ENCODE measurements at places on chromosomes 12 and 14.

- no peak for DNase-seq
Measured at GRCh38 chr12:65540140-65540539, 261.7 kb downstream of the MSRB3 start.

DNA sequence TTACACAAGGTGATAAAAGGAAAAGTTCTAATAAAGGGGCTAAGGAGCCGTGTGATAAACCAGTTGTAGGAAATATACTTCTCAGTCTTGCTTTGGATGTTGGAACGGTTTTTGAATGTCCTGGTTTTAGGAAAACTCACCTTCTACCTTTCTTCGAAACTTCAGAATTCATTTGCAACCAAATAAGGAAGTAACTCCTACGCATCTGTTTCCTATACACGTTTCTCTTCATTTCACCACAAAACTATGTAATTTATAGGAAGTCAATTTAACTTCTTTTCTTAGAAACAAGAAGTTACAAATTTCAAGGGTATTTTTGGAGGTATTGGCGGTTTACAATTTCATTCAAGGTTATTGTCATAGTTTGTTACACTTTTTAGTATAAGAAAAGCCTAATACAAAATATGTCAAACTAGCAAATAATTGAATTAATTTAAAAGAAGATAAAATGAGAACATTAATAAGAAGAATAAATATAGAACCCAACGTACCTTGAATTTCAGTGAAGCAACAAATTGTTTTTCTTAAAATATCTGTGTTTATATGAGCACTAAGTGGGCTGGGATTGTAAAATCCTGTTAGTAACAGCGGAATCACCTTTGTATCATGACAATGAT lies 33.2 kb upstream of the CD69 start:
- DNase-seq: no peak

DNA sequence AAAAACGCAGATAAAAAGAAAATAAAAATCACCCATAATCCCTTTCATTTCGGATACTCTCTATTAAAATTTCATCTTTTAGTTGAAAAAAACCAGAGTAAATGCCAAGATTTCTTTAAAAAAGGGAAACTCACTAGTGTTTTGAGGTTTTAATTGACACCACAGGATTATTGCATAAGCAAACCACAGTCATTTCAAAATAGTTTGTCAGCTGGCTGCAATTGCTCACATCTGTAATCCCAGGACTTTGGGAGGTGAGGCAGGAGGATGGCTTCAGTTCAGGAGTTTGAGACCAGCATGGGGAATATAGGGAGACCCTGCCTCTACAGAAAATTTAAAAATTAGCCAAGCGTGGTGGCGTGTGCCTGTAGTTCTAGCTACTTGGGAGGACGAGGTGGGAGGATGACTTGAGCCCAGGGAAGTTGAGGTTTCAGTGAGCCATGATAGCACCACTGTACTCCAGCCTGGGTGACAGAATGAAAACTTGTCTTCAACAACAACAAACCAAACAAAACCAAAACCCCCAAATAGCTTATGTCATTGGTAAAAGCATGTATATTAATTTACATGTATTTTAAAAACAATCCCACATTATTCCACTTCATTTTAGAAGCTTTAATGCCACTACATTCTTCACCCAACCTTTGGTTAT lies 48.8 kb downstream of the SYNE2 start:
- DNase-seq: no peak

- DNase-seq: no peak
Measured at GRCh38 chr12:132222808-132223173, 78.5 kb downstream of the NOC4L start.

- DNase-seq: no peak
Measured at GRCh38 chr14:86013641-86014040, 483.7 kb downstream of the FLRT2 start.

- no peak for DNase-seq
Measured at GRCh38 chr14:99931308-99931707, 133.9 kb upstream of the EVL start.

- DNase-seq: peak; percentile 75
Measured at GRCh38 chr12:96235484-96235826, 41.3 kb downstream of the ELK3 start.

GRCh38 chr12:52354200-52354599 lies 13.1 kb downstream of the KRT85 start:
- peak; percentile 43 for DNase-seq

DNA sequence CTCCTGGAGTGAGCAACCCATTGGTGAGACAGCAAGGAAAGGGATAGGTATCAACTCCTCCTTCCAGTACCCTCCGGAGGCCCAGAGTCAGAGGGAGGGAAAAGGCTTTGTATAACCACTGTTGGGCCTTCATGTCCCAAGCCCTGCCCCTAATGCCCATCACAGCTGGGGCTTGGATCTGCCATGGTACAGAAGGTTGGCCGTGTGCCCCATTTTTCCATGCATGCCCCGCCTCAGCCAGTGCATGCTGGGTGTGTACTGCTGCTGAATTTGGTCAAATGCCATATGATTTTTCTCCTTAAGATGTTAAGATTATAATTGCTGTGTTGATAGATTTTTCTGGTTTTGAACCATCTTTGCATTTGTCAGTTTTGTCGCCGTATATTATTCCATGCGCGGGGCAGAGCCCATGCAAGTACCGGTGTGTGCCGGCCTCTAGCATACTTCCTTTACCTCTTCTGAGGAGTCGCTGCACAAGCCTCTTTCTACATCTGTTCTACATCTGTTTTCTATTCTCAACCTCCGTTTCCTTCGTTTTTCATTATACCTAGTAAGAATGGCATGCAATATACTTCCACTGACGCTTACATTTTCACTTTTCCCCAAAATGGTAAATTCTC lies 26.6 kb downstream of the PPP2R5C start:
- DNase-seq: peak; percentile 53

DNA sequence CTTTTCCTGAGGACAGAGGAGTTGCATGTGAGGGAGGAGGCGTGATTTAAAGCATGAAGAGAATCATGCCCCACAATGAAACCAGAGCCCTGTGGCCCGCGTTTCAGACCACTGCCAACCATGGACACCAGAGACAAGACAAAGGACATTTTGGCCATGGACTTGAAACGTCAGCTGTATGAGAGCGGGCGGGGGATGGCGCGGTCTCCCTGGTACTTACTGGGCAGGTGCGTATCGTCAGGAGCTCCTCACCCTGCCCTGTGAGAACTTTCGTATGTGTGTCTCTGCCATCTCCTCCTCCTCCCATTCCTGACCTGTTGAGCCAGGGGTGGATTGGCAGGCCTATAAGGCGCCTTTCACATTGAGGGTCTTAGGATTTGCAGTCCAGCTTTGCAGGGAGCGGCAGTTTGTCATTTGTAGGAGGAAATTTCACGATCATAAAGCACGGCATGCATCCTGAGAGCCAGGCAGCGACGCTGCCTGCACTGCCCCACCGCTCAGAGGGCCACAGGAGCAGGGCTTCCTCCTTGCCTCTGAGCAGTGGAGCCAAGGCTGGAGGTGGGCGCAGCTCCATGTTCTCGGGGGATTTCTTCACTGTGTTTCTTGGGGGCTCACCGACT lies 22.2 kb downstream of the SFSWAP start:
- DNase-seq: no peak

DNA sequence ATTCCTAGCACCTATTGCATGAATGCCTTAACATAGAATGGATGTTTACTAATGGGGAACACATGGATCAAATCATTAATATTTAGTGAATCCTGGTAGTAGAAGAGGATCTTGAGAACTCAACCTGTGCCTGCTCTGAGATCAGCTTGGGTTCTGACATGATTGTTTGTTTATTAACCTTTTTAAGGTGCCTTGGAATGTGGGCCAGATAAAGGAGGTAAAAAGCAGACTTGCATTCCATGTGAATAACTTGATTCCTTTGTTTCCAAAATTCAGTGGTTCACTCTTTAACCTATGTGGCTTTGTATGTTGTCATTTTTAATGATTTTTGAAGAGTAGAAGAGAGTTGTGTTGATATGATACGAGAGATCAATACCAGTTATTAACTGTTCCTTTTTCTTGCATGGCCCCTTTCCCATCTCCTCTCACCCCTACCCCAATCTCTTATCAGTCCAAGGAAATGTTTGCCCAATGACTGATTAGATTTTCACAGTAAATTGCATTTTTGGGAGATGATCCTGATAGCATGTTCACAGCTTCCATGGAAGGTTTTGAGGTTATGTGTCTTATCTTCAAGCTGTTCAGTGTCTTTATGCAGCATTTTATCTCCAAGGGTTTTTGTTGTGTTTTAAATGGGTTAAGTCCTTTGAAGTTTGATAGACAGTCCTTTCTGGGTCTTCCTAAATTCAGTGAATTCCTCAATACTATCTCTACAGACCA lies 193.7 kb upstream of the FRMD6 start:
- no peak for DNase-seq

DNA sequence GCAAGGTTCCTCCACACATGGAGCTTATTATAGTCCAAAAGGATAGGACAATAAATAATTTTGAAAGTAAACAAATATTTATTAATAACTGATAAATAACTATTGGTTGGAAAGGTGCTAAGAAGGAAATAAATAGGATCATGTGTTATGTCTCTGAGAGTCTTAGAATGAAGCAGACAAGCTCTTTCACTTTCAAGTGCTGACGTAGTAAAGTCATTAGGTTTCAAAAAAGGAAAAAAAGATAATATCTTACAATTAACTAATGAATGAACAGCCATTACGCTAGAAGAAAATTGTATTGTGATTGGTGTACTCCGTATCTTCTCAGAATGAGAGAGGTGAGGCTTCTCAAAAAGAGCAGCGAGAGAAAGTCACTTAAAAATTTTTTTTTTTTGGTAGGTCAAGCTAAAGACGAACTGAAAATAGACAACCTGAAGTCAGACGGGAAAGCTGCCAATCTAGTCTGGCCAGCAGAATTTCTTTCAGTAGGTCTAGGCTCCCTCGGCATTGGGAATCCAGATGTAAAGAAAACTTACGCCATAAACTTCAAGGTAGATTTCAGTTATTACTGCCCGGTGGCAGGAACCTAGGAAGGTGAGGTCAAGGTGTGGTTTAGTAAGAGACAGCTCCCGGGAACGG lies 583 bp upstream of the LEMD3 start:
- DNase-seq: no peak

All from mesenteric fat pad (tissue), 1 donor.